ENCODE measurements at places on chromosomes 13 and 19. TPM values are rescaled to one million over a fixed set of nuclear protein-coding genes. Genes with fewer than 3 reads are reported as not detected.

- no peak for DNase-seq
Observed at GRCh38 chr13:113902481-113902880, 38.6 kb upstream of the GAS6 start.

- DNase-seq: no peak
Observed at GRCh38 chr13:37457612-37458011, 141.0 kb downstream of the POSTN start.

GRCh38 chr19:14669940-14670339 is 4.7 kb downstream of the ADGRE3 start:
- DNase-seq: no peak

Gene B3GNT8
- 3.2 TPM for total RNA-seq

All from activated CD8-positive, alpha-beta memory T cell treated with anti-CD3 and anti-CD28 coated beads, Interleukin-2, amount 10 ng/mL, durations not matched to agents 7 days and 5 days (primary cell).